T-cell (primary cell): ENCODE measurements at places on chromosomes 2 and 18. TPM values are rescaled to one million over a fixed set of nuclear protein-coding genes. Genes with fewer than 3 reads are reported as not detected.

CCDC74B gene
- 0.95 TPM for total RNA-seq

KYNU gene
- 0.30 TPM for total RNA-seq

TMEM163 gene
- 0.73 TPM for total RNA-seq

PLB1 gene
- total RNA-seq, result 0.07 TPM

OR6B2 gene
- total RNA-seq, result not detected
